ENCODE measurements at places on chromosomes 11 and 22.

DNA sequence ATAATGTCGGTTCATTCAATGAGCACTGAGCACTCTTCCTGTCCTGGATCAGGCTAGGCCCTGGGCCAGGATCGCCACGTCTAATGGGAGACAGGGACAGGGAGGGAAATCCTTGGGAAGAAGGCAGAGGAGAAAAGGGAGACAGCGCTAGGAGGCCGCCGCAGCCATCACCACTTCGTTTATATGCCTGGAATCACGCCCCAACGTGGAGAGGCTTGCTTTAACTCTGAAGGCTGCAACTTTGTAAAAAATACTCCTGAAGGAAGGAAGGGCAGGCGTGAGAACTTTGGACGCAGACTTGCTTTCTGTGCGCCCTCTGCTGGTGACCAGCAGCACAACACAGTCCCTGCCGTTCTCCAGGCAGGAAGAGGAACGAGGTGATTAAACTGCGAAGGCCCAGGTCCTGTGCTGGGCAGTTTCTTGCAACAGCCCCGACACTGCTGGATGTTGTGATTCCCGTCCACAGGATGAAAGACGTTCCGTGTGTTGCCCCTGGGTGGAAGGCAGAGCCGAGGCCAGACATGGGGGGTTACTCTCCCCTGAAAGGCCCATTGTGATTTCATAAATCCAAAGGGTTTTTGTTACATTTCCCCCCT lies 22.1 kb downstream of the RIBC2 start:
- peak; percentile 71 for DNase-seq

- no peak for DNase-seq
Measured at GRCh38 chr22:31248965-31249958, 37.2 kb downstream of the LIMK2 start.

DNA sequence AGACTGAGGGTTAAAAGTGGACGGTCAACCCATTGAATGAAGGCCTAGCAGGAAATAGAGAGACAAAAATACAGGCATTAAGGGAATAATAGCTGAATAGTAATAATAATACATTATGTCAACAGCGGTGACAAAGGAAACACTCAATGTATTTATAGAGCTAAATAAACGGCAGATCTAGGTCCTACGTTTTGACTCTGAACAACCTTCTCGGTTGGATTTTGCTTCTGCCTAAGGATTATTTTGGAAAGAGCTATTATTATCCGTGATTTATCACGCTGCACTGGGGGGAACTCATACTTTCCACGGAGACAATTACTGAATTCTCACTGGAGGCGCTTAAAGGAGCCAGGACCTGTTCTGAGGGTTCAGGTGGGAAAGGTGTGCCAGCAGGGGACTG lies 118.2 kb upstream of the KIRREL3 start:
- no peak for DNase-seq

DNA sequence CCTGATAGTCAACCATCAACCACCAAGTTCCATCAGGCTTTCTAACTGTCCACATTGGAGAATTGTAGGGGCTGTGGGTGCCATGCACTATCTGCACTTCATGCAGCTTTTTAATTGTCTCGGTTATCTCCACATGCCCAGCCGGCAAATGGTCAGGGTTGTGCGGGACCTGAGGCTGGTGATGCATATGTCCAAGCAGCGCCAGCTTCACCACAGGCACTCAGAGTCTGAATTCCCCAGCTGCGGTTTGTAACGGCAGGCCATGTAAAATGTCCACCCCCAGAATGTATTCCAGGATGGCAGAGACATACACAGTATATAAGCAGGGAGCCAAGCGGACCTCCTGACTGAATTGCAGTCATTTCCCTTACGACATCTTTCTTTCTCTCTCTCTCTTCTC lies 435.6 kb downstream of the DYNC2H1 start:
- DNase-seq = no peak

GRCh38 chr11:85475660-85476517 lies 151.3 kb downstream of the DLG2 start:
- DNase-seq = no peak

- no peak for DNase-seq
Measured at GRCh38 chr11:28874706-28875105, 766.5 kb downstream of the METTL15 start.

- no peak for DNase-seq
Measured at GRCh38 chr11:84292006-84292405, 1005.8 kb upstream of the CCDC90B start.

- DNase-seq = no peak
Measured at GRCh38 chr11:130997278-130997677, 81.0 kb upstream of the SNX19 start.

DNA sequence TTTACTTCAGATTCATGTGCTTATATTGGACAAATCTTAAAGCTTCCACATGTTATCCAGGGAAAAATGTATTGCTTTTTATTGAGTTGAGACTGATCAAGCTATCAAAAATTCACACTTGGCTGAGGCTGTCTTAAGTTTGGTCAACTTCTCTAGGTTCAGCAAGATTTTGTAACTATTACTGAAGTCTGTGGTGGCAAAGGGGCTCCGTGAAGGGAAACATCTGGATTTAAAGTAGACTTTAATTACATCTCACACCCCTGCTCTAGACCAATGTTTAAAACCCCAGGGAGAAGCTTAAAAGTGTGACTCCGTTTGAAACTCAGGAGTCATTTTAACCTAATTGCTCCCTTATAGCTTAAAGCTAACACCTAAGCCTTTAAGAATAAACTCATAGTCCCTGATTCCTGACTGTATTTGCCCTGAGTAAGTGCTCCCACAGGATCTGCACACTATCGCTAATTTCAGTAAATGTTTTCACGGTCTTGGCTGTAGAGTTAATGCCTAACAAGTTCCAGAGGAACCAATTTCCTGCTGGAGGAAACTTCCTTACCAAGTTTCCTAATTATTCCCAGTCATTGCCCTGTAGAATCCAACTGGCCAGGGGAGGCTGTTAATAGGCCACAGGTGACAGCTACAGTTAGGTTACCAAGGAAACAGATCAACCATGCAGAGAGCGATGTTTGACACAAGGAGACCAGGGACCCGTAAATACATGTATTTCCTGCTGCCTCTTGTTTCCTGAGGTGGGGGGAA lies 40.5 kb downstream of the OR10A6 start:
- DNase-seq = no peak

GRCh38 chr11:18768472-18768901 lies 23.1 kb downstream of the PTPN5 start:
- no peak for DNase-seq

DNA sequence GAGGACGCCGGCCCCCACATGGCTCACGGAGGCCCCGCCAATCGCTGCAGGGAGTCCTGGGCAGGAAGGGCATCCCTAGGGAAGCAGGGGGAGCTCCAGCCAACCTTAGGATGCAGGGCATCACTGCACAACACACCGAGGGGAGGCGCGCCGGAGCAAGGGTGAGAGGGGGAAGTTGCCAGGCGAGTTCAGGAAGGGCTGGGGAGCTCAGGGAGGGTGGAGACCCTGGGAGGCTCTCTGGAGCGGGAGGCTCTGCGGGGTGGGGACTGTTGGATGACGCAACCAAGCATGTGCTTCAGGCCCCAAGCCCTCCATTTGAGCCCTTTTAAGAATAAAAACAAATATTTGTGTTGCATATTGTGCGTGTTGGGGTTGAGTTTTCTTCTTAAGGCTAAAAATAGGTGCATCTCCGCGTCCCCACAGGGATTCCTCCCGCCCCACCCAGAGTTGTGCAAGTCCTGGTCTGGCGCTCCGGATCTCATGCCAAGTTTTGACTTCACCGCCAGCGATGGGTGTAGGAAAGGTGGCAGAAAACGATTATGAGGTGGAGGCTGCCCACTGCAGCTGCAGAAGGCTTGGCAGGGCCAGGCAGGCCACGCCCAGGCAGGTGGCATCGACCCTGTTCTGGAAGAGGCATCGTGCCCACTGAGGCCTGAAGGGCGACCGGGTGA lies 65.2 kb downstream of the WNT7B start:
- DNase-seq = no peak

DNA sequence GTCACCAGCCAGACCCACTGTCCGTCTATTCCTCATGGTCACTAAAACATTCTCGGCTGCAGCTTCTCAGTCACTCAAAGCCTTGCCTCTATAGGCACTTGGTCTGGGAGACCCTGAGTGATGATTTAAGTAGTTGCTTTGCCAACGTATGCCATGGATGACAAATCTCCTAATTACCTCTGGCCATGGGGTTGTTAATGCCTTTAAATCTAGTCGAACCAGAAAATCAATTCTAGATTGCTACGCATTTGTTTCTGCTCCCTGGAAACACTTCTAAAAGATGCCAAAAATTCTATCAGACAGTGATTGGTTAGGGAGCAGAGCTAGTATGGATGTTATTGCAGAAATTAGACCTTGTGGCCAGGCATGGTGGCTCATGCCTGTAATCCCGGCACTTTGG lies 57.0 kb upstream of the RTL6 start:
- DNase-seq = no peak

DNA sequence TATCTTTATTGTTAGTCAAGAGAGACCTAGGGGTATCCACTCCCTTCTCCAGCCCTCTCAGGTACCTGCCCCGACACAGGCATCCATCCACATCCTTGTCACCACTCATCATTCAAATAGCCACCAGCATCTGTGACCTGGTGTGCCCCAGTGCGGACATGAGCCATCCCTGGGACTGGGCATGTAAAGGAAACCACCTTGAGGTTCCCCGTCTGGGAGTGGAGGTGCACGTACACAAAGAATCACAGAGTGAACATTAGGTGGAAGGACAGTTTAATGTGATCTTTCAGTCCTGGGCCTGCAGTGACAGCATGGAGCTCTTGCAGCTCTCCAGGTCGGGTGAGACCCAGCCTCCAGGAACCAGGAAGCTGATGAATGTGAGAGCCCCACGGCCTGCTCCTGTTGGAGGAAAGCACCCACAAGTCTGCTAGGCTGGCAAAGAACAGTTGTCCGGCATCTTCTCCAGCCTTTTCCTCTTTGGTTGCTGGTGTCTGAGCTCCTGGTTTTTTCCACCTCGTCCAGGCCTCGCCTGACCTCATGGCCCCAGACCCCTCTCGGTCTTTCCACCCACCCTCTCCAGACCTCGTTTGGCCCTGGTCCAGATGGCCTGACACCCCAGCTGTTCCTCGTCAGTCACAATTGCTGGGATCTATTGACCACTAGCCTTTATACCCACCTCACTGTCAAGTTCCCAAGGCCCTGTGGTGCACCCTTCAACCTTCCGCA lies 16.5 kb downstream of the PSMD13 start:
- no peak for DNase-seq

GRCh38 chr11:42049186-42049585 lies 589.7 kb upstream of the LRRC4C start:
- no peak for DNase-seq

DNA sequence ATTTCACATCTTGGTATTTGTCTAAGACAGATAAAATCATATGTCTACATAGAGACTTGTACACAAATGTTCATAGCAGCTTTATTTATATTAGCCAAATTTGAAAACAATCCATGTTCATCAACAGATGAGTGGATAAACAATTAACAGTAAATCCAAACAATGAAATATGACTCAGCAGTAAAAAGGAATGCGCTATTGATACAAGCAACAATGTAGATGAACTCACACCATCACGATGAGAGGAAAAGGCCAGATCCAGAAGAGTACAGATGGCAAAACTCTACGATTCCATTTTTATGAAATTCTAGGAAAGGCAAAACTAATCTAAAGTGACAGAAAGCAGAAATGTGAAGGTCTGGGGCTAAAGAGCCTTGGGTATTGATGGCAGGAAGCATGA lies 384.3 kb downstream of the NTM start:
- no peak for DNase-seq

DNA sequence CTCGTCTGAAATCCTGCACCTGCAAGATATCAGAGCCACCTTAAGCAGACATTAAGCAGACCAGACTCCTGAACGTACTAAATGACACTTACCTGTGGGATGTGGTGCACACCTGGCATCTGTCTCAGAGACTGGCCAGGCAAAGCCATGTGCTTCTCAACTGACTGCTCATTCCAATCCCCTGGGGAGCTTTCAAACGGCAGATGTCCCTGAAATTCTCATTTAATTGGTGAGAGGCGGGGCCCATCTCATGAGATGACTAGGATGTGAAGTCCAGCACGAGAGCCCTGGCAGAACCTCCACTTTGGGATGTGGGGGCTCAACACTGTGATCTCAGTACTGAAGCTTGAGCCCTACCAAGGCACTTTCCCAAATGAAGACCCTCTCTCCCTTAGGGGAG lies 84.9 kb upstream of the HMGXB4 start:
- DNase-seq = no peak

All from stimulated activated CD4-positive, alpha-beta T cell treated with anti-CD3 and anti-CD28 coated beads, TNF-alpha, amount 100 ng/mL, for 4 hours (primary cell).